GM18507 (cell line): ENCODE measurements at places on chromosomes 2 and 18.

- no peak for DNase-seq
Observed at GRCh38 chr2:213376644-213377043, 92.4 kb downstream of the SPAG16 start.

DNA sequence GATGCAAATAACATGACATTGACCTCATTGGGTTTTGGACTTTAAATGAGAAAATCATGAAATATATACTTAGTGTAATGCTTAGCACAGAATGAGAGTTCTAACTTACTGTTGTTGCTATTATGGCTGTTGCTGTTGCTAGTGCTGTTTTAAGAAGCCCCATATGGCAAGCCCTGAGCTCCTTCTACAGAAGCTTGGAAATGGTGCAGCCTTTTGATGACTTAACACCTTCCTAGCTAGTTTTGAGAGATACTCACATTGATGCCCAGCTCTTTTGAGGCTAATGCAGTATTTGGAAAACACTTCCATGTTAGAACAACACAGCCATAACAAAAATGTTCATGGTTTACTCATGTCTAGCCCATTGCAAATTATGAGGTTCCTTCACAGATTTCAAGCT is 30.9 kb downstream of the OSR1 start:
- DNase-seq: no peak

GRCh38 chr2:47310801-47311560 is 92.0 kb upstream of the MSH2 start:
- DNase-seq: no peak

GRCh38 chr2:40450066-40450795 is 1.7 kb downstream of the SLC8A1 start:
- DNase-seq: no peak

- DNase-seq: no peak
Observed at GRCh38 chr18:44733069-44733753, 52.5 kb downstream of the SETBP1 start.

GRCh38 chr2:135909976-135910375 is 33.7 kb upstream of the MCM6 start:
- DNase-seq: no peak

DNA sequence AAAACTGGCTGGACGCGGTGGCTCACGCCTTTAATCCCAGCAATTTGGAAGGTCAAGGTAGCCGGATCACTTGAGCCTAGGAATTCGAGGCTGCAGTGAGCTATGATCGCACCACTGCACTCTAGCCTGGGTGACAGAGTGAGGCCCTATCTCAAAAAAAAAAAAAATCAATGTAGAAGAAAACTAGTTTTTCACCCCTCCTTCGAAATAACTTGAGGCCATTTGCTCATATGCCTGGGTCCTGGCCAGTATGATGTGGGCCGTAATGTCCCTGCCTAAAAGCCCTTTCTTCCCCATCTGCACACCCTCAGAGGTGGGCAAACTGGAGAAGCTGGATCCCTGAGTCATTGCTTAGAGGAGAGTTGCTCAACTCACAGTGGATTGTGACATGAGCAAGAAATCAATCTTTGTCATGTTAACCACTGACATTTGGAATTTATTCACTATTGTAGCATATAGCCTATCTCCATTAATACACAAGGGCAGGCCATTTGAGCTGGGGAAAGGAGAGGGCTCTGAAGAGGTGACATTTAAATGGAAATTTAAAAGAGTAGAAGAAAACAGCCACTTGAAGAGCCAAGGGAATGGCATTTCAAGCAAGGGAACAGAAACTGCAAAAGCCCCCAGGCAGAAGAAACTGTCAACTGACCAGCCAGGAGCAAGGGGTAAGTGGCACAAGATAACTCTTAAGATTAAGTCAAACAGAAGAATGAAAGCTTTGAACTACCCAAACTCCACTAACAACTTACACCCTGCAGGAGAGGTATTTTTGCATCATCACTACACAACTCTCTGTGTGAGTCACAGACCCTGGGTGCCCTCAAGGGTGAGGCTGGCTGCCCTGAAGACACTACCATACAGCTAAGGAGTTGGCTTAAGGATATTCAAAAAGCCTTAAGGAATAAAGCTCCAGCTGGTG is 7.6 kb upstream of the METTL21A start:
- DNase-seq: no peak

DNA sequence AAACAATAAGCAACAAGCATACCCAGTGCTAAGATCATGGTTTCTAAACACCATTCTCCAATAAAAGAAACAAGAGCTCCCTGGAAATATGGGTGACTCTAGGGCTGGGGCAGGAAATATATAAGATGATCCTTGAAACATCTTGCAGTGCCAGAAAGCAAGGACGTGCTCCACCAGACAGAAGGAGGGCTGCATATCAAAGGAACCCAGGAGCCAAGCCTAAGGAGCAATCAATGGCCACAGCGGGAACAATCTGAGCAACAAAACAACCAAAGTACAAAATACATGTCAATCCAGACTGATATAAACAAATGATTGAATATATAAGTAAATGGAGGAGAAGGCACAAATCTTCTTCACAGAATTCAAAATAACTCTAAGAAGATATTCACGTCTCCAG is 10.1 kb downstream of the SPIRE1 start:
- no peak for DNase-seq

DNA sequence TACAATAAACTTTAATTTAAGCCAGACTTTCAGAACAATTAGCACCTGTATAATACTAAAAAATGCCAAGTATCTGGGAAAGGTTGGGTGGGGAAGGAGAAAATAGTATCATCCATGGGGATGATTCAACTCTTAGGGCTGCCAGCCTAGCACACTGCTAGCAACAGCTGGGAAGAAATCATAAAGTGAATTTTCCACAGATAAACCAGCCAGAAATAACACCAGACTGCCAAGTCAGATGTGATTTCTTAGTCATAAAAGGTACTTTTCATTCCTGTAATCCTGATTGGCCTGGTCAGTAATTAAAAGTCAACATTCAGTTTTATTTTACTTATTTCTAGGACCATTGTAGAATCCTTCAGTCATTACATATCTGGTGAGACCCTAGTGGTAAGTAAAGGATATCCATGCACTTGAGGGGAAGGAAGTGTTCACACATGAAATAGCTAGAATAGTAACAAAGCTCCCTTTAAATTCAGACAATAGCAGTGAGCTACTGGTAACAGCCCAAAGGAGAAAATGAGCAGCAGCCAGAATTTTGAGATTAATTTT is 59.4 kb downstream of the LIMS1 start:
- DNase-seq: no peak

- DNase-seq: no peak
Observed at GRCh38 chr18:79579807-79580497, 99.7 kb upstream of the CTDP1 start.
